ENCODE measurements at places on chromosomes 4 and X.

DNA sequence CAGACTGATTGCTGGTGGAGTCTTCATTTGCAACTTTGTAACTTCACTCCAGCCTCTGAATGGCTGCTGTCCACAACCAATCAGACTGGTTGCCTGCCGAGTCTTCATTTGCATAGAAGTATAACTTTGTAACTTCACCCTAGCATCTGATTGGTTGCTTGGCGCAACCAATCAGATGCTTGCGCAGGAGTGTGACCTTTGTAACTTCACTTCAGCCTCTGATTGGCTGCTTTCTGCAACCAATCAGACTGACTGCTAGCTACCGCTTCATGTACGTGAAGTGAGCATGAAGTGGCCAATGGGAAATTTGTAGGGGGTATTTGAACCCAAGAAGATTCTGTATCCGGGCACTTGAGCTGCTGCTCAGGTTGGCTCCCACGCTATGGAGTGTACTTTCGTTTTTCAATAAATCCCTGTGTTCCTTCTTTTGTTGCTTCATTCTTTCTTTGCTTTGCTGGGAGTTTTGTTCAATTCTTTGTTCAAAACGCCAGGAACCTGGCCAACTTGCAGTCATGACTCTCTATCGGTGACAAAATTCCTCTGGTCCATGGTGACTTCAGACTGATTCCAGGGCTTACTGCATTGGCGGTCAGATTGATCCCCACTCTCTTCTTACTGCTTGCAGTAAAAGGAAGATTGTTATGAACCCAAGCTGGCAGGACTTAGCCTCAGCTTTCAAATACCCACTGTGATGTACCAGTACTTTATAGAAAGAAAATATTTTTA is 46.4 kb upstream of the FGG start:
- no peak for DNase-seq

DNA sequence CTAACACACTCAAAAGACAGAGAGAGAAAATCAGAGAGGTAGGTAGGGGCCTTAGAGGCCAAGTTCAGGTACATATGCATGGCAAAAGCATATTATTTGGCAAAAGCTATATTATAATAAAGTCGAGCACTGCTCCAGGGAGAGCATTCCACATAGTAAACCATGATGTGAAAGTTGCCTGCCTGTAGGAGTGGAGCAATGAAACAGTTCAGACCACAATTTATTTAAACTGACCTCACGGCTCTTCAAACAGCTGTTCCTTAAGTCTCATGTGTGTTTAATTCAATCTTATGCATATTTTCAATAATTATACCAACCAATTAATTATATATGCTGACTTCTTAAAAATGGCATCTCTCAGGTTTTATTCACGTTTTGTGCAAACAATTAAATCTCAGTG is 3.3 kb downstream of the RFC1 start:
- DNase-seq = no peak

DNA sequence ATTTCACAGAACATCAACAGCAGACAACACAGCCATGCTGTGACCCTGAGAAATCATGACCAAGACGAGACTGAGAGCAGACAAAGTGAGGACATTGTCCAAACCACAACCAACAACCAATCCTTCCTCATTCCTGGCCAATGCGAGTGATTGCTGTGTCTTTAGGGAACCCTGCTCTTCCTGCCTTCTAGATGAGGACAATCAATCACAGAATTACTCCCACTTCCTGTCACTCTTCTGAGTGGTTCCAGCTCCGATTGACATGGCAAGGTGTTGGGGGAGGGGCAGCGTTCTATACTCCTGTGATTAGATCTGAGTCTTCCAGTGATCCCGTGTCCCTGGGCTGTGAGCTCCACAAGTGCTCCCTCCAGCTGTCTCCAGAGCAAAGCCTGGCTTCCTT is 227.8 kb downstream of the STIM2 start:
- DNase-seq = no peak

GRCh38 chr4:91958596-91958995 is 345.2 kb upstream of the GRID2 start:
- no peak for DNase-seq

GRCh38 chrX:53088136-53088974 is 5.6 kb upstream of the KANTR start:
- DNase-seq = peak; percentile 71
